ENCODE measurements at places on chromosomes 6 and 20.

DNA sequence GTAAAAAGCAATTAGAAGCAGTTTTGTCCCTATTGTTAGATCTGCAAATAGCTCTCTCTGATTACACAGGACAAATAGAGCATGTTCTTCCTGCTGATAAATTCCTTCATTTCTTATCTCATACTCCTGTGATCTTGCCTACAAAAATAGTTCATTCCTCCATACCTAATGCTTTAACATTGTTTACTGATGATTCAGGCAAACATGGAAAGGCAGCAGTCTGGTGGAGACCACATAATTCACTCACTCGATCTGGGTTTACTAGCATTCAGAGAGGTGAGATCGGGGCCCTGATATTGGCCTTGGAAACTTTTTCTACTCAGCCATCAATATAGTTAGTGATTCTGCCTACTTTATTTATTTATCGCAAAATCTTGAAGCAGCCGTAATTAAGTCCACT lies 20.2 kb downstream of the HLA-DPA1 start:
- DNase-seq, result no peak

GRCh38 chr6:81863123-81863522 lies 110.6 kb upstream of the TENT5A start:
- DNase-seq, result no peak

DNA sequence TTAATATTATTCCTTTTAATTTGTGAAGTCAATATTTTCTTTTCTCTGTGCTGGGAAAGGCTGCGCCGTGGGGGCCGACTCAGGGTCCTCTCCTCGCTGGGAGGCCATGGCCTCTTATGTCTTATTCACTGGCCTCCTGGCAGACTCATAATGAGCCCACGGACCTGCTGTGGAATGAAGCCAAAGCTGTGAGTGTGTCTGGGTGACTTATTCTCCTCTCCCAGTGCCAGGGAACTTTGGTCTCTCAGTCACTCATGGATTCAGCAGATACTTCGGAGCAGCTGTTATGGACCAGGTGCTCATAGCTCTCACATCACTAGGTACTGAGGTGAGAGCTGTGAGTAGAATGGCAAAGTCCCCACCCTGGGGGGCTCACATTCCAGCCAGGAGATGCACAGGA lies 297.6 kb downstream of the CDH26 start:
- no peak for DNase-seq

- no peak for DNase-seq
Observed at GRCh38 chr6:22848121-22848520, 278.8 kb downstream of the HDGFL1 start.

- DNase-seq, result no peak
Observed at GRCh38 chr20:20023395-20023794, 6.2 kb downstream of the NAA20 start.

- DNase-seq, result no peak
Observed at GRCh38 chr6:166346965-166347364, 4.6 kb upstream of the SFT2D1 start.

GRCh38 chr6:97282238-97282725 lies 734 bp downstream of the MMS22L start:
- DNase-seq, result no peak

DNA sequence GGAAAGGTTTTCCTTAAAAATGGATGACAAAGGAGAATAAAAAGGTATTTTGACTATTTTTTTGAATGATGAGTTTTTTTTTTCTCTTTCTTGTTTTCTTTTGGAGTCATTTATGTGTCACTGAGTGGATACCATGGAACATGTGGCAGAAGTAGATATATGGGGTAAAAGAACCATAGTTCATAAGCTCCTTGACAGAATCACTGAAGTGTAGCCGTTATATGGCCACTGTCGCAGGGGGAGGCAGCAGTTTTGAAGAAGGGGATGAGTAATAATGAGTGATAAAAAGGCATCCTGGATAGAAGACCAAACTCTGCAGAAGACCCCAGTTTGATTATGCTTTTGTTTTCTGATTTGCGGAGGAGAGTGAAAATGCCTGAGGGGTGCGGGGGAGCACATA lies 15.5 kb downstream of the PTPN1 start:
- DNase-seq, result no peak

DNA sequence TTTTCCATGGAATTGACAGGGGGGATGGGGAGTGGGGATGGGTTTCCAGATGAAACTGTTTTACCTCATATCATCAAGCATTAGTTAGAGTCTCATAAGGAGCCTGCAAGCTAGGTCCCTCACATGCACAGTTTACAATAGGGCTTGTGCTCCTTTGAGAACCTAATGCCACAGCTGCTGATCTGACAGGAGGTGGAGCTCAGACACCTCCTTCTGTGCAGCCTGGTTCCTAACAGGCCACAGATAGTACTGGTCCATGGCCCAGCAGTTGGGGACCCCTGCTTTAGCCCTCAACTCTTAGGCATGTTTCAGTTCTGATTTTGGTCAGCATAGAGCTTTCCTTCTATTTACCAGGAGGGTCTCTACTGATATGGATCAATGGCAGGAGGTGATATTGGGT lies 251.6 kb downstream of the LAMA2 start:
- DNase-seq, result no peak

DNA sequence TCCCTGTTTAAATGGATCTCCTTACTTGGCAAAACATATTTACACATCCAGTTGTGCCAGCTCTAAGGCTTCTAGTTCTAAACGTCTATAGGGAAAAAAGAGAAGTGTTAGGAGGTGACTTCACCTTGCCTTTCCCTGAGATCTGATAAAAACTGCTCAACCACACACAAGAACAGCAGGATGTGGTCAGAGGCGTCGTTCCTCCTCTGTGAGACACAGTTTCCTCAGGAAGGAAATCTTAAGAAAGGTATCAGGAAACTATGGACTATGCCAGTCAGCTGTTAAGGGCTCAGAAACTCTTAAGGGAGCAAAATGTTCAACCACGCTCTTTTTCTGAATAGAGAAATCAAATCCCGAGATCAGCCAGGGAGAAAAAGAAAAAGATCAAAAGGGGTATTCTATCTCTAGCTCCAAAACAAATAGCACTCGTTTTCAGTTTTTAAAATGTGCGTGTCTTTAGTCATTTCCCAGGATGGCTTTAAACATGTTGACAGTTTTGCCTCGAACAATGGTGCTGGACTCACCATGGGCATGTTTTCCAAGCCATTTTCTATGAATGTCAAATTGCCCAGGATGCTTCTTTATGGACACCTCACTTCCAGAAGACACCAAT lies 154.5 kb downstream of the HACE1 start:
- DNase-seq, result no peak

DNA sequence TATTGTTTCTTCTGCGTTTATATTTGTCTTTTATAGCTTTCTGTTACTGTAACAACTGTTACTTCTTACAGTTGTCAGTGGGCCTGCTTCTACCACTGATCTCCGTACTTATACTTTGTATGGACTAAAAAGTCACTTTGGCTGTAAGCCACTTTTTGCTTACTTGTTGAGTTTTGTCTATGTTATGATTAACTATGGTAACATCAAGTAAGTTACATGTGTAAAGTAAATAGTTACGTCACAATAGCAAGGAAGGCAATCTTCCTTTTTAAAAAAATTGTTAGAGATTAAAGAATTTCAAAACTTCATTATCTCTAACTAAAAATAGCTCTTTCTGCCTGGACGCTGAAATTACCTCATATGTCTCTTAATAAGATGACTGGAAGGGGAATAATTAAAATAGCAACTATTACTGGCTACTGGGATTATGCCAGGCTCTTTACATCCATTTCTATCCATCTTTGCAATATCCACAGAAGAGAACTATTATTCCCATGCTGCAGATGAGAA lies 10.9 kb downstream of the TFB1M start:
- DNase-seq, result no peak

GRCh38 chr20:63364801-63365585 lies 3.8 kb upstream of the CHRNA4 start:
- DNase-seq, result no peak

- DNase-seq, result no peak
Observed at GRCh38 chr20:38164069-38164468, 1.0 kb downstream of the TGM2 start.

- no peak for DNase-seq
Observed at GRCh38 chr6:38131527-38131965, 312.0 kb downstream of the ZFAND3 start.

- no peak for DNase-seq
Observed at GRCh38 chr20:13552061-13552460, 86.7 kb downstream of the TASP1 start.

DNA sequence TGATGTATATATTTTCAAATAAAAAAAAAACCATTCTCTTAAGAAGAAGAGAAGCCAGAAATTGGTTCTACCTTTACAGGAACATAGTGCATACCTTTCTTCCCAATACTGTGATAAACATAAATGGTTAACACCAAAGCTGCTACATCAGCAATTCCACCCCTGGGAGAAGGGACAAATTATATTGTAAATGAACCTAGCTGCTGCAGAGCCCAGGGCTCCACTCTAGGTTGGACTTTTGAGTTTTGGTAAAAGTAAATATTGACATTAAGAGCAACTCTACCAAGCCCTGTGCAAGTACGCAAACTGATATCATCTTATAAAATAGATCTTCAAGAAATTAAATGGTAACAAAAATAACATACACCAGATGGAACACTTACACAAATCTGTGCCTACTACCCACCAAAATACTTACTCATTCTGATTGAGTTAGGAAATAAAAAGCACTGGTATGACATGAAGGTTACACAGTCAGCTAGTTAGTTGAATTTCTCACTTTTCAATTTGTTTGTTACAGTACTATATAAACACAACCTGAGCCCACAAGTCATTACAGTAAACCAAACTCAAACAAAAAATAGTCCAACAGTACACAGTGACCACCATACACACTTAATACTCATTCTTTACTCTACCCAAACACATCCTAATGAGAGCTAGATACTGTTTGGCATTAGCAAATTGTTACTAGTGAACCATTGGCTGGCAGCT lies 223.3 kb upstream of the HEY2 start:
- DNase-seq, result no peak

- no peak for DNase-seq
Observed at GRCh38 chr6:41470029-41470330, 76.2 kb upstream of the FOXP4 start.

DNA sequence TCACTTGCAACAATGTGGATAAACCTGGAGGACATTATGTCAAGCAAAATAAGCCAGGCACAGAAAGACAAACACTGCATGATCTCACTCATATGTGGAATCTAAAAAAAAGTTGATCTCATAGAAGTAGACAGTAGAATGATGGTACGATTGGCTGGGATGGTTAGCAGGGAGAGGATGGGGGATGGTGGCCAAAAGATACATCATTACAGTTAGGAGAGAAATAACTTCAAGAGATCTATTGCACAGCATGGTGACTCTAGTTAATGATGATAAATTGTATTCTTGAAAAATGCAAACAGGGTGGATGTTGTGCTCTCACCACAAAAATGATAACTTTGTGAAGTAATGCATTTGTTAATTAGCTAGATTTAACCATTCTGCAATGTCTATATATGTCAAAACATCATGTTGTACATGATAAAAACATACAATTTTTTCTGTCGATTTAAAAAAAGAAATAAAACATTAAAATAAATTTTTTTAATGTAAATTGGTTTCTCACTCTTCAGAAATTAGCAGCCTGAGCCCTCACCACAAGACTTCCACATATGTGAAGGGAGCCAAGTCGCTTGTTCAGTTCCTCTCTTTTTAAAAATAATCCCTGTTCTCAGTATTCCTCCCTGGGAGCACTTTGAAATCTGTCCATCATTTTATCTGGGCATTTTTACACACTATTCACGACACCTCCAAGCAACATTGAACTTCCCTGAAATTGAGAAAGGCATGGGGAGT lies 34.2 kb downstream of the PTPRT start:
- no peak for DNase-seq

- no peak for DNase-seq
Observed at GRCh38 chr20:1187605-1188171, 2.9 kb upstream of the TMEM74B start.

DNA sequence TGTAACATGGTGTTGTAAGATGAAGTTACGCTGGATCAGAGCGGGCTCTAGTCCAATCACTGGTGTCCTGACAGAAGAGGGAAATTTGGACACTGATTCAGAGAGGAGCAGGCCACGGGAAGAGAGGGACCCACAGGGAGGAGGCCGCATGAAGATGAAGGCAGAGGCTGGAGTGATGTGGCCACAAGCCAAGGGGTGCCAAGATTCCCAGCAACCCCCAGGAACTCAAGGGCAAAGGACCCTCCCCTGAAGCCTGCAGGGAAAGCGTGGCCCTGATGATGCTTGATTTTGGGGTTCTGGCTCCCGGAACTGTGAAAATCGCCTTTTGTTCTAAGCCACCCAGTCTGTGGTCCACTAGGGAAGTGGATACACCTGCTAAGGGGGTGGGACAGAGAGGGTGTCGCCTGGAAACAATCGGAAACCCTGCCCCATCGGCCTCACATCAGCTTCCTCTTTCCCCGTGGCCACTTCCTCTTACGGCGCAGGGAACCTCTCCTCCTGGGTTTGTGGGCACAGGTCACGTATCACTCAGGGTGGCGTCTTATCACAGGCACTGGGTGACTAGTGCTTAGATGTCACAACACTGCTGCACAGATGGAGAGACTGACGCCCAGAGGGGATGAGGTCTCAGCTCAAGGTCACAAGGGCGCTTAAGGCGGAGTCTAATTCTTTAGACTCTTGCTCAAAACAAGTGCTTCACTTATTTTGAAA lies 58.0 kb downstream of the SULF2 start:
- no peak for DNase-seq

DNA sequence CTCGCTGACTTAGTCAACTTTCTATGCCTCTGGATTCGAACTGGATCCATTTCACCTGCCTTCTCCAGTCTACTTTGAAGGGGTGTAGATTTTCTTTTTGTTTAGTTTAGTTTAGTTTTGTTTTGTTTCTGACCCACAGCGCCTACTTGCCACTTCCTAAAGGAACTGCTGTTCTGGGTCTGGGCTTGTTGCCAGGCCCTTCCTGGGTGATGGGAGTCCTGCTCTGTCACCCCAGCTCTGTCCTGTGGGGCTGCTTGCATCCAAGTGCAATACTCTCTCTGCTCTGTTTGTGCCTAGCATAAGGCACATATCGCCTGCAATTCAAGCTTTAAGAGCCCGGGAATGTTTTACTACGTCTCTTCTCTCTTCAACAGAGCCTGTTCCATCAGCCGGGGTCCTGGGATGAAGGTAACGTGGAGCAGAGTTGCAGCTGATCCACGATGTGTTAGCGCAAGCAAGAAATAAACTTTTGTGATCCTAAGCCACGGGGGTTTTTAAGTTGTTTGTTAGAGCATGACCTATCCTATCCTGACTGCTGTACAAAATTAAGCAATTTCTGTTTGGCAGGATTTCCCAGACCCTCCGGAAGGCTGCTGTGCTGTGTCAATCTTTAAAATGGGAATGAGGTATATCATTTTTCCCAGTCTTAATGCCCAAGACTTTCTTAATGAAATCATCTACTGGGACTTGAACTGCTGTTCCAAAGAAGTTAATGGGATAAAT lies 30.9 kb upstream of the TAGAP start:
- no peak for DNase-seq

GRCh38 chr6:143773506-143774150 lies 69.5 kb upstream of the LTV1 start:
- no peak for DNase-seq

GRCh38 chr6:155693573-155694418 lies 238.2 kb upstream of the NOX3 start:
- no peak for DNase-seq

- no peak for DNase-seq
Observed at GRCh38 chr6:30544666-30545272, 11.5 kb downstream of the GNL1 start.

GRCh38 chr20:52937591-52938100 lies 34.5 kb upstream of the TSHZ2 start:
- DNase-seq, result no peak

GRCh38 chr20:44943828-44944227 lies 16.4 kb downstream of the TOMM34 start:
- DNase-seq, result no peak
